ENCODE measurements at places on chromosomes 11 and 22.

DNA sequence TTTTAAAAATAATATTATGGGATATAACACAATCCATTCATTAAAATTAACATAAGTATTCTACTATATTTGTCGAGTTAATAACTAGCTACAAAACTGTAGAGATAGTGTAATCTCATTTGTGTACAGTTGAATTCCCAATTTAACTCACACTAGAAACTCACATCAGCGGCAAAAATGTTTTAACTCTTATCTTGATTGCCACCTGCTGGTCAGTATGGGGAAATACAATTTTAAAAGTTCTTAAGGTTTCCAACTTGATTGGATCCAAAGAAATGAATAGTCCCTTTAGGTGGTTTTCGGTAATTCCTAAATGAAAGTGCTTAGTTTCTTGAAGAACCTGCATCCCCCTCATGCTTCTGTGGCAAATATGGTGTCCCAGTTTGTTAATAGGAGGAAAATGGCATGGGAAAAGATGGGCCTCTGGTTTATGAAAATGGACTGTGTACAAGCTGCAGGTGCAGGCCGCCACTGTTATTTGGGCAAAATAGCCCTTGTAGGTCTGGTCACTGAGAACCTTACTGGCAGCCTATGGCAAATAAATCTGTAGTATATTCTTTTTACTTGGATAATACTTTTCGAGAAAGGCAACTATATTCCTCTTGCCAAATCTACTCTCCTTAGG lies 33.7 kb upstream of the SLC17A6 start:
- DNase-seq: peak; percentile 1

GRCh38 chr11:44673688-44674087 lies 53.1 kb upstream of the TSPAN18 start:
- DNase-seq: no peak

GRCh38 chr11:117476531-117477142 lies 149.0 kb downstream of the CEP164 start:
- DNase-seq: no peak

GRCh38 chr11:727859-728748 lies 19.2 kb upstream of the TALDO1 start:
- DNase-seq: no peak

GRCh38 chr22:20520093-20520511 lies 12.7 kb downstream of the MED15 start:
- no peak for DNase-seq

DNA sequence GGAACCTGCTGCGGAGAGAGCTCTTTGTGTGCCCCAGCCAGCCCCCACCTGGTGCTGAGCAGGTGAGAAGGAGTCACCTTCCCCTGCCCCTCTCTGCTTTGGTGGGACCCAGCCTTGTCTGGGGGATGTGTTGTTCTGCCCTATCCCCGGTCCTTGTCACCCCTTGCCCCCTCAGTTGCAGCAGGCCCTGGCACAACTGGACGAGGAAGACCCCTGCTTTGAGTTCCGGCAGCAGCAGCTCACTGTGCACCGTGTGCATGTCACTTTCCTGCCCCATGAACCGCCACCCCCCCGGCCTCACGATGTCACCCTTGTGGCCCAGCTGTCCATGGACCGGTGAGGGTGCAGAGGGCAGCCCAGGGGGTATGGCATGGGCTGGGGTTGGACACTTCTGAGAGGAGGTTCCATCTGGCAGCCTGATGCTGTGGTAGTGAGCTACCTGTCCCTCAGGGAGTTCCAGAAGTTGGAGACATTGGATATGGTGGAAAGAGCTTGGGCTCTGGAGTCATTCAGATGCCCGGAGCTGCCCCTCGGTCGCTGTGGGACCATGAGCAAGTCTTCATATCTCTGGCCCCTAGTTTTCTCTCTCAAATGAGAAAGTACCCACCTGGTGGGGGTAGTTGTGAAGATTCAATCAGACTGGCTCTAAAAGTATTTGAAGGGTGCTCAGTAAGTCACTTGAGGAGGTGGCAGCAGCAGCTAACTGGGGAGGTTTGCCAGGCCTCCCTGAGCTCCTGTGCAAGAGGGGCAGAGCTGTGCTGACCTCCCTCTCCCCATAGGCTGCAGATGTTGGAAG lies 4.3 kb downstream of the LARGE2 start:
- no peak for DNase-seq

DNA sequence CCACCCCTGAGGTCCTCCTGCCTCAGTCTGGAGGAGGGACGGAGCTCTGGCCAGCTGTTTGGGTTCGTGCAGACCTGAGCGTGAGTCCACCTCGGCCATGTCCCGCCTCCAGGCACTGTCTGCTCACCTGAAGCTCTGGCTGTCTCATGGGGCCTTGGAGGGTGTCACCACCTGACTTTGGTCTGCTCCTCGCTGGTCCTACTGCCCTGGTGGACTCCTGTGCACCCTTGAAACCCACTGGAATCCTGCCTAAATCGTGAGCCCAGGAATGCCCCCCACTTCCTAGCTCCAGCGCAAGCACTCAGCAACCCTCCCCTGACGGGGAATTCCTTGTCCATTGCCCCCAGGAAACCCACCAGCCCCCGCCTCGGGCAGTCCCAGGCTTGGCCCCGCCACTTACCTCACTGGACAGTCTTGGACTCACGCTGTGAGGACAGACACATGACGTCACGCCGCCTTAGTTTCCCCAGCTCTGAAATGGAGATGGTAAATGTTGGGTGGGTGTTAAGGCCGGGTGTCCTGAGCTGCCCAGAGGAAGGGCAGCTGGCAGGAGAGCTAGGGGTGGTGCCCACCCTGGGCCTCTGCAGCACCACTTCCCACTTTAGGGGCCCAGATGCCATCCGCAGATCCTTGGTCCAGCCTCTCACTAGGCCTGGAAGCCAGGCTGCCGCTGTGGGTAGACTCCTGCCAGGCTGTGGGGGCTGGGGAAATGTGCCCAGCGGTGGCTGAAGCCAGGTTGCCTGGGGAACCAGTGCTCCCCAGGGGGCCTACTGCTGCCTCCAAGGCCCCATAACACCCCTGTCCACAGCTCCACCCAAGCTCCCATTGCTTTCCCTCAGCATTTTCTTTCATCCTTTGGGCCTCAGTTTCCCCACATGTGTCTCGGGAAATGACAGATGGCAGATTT lies 18.2 kb upstream of the TBX1 start:
- DNase-seq: no peak

- DNase-seq: no peak
Measured at GRCh38 chr22:30321461-30321860, 5.3 kb downstream of the TBC1D10A start.

DNA sequence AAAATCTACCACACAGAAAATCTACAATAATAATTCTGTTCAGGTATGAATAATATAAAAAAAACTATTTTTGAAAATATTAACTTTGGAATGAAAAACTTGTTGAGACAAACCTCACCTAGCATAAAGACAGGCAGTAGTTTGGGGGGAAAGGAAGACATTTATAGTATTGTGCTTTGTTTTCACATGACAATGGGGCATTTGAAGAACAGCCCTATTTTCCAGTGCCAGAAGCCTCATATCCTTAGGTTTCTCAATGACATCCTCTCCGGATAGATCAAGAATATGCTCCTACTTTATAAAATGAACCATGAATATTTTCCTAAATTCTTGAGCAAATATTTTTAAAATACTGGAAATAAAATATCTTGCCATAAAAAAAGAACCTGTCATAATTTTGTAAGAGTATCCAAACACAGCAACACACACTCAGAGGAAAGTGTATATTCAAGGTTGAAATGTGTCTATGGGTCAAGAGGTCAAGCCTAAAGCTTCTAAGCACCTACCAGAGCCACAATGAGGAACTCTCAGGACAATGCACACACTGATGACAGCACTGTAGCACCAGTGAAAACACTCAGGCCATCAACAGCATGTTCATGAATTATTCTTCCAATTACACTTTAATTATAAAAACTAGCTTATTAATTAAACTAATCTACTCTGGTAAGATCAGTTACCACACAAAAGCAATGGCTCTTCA lies 68.7 kb downstream of the MRTFA start:
- DNase-seq: no peak

DNA sequence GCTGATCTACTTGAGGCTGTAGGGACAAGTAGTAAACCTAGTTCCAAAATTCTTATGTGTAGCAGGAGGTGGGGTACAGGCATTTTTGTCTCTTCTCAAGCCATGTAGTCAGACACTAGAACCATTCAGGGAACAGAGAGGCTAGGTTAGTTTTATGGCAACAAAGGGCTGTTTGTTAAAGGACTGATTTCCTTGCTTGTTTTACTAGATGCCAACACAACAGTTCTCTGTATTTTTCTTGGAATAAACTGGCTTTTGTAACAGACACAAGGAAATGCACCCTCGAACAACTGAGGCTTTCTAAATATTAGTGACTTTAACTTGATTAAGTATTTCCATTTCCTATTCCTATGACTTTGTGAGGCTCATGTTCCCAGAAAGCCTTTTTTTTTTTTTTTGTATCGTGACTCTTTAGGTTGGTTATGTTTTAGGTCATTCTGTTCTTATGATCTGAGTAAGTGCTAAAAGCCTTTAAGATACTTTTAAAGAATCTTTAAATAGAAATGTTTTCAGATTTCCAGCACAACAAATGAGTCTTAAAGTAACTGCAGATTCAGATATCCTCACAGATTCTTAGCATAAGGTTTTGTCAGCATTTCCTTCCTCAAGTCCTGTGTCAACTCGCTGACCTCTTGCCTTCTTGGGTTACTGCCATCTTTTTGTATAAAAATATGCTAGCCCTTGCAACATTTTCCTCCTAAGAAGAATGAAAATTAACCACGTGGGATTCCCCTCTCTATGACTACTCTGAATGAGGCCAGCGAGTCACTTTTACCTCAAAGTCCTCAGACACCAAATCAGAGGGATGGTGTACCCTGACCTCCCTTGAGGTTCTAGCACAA lies 92.5 kb downstream of the CCDC83 start:
- no peak for DNase-seq

All from NCI-H1048 (cell line).